Dorsolateral prefrontal cortex (tissue), 122 donors: ENCODE measurements at places on chromosomes 11 and 22.

DNA sequence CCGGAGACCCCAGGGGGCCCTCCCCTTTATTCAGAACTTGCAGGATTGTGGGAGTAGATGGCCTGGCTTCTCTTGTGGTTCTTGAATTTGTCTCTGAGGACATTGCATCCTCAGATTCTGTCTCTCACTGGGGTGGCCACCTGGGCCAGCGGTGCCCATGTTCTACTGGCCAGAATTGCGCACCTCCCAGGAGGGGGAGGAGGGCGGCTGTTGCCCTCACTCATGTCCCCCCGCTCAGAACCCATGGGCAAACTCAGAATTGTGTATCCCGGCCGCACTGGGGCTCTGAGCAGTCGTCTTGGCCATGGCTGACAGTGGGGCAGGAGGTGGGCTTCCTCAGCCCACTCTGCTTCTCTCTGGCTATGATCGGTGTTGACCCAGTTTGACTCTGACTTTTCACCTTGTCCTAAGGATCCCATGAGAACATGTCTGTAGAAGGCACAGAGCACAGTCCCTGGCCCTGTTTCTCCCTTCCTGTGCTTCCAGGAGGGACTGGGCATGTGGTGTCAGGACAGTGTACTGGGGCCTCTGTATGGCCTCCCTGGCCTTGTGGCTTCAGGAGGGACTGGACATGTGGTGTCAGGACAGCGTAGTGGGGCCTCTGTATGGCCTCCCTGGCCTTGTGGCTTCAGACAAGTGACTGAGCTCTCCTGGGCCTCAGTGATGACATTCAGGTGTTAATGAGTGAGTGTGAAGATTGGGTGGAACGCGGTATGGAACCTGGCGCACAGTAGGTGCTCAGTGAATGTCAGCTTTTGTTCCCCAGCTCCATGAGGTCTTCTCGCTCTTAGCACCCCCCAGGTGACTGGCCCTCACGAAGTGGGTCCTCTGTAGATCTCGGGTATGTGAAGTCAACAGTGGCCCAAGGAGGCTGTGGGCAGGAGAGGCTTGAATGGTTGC lies 99.3 kb downstream of the TBC1D22A start:
- DNase-seq, result no peak

DNA sequence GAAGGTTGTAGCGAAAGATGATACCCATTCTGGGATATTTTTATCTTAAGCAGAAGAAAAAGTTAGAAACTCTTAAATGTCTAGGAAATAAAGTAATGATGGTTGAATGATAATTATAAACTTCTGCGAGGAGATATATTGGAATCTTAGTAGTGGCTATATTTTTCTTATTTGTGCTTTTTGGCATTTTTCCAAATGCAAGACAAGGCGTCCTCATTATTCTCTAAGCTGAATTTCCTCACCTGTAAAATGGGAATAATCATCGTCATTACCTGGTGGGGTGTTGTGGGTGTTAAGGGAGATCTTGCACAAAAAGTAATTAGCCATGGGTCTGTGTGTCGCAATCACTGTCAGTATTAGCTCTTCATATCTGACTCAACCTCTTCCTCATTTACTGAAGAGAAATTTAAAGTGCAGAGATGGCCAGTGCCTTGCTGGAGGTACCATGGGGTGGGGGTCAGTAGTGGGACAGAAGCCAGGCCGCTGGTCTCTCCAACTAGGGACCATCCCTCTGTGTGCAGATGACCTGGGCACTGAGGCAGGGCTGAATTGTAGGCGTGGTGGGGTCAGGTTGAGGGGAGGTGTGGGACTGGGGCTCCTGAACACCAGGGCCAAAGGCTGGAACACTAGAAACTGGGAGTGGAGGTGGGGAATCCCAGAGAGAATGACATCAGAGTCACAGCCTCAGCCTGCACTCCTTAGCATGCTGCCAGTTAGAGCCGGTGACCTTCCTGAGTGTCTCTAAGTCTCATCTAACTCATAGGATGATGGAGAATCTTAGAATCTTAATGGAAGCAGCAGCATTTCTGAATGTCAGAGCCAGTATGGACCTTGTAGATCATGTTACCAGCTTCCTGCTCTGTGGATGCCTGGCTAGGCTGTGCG lies 4.1 kb downstream of the PITPNM1 start:
- no peak for DNase-seq

- no peak for DNase-seq
Observed at GRCh38 chr11:91124363-91124762, 901.5 kb upstream of the CHORDC1 start.

- no peak for DNase-seq
Observed at GRCh38 chr11:85680897-85681296, 5.1 kb downstream of the CCDC89 start.

DNA sequence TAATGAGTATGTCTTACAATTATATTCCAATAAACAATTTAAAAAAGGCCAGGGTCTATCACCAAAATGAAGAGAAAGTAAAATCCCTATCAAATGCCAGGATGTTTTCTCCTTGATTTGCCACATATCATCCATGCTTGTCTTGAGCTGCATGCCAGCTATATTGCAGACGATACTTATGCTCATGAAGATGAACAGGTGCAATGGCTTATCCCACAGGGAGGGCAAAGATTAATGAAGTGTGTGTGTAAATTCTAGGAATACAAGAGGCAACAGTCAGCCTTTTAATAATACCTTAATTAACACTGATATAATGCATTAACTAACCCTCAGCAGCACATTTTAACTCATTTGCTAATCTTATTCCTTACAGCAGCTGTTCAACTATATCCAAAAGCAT lies 850.5 kb downstream of the KCNA4 start:
- DNase-seq, result no peak

DNA sequence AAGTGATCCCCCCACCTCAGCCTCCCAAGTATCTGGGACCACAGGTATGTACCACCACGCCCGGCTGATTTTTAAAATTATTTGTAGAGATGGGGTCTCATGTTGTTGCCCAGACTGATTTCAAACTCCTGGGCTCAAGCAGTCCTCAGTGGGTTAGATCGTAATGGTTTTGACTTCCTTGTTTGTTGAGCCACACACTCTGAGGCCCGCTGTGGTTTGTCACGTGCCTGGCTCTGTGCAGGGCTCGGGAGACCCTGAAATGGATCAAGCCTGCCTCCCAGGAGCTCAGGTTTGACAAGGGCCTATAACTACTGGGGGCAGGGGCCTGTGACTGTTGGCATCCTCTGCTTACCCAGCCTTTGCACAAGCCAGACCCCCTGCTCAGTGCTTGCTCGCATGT lies 68.1 kb downstream of the MPPED1 start:
- no peak for DNase-seq

GRCh38 chr22:30830907-30831306 lies 136.2 kb downstream of the OSBP2 start:
- DNase-seq, result no peak

GRCh38 chr11:11312738-11313137 lies 40.3 kb downstream of the CSNK2A3 start:
- DNase-seq, result no peak

- DNase-seq, result no peak
Observed at GRCh38 chr11:1507381-1508140, 21.0 kb upstream of the MOB2 start.

- DNase-seq, result no peak
Observed at GRCh38 chr11:115625502-115625901, 121.3 kb upstream of the CADM1 start.

GRCh38 chr11:107683807-107684206 lies 28.0 kb downstream of the SLN start:
- DNase-seq, result no peak

DNA sequence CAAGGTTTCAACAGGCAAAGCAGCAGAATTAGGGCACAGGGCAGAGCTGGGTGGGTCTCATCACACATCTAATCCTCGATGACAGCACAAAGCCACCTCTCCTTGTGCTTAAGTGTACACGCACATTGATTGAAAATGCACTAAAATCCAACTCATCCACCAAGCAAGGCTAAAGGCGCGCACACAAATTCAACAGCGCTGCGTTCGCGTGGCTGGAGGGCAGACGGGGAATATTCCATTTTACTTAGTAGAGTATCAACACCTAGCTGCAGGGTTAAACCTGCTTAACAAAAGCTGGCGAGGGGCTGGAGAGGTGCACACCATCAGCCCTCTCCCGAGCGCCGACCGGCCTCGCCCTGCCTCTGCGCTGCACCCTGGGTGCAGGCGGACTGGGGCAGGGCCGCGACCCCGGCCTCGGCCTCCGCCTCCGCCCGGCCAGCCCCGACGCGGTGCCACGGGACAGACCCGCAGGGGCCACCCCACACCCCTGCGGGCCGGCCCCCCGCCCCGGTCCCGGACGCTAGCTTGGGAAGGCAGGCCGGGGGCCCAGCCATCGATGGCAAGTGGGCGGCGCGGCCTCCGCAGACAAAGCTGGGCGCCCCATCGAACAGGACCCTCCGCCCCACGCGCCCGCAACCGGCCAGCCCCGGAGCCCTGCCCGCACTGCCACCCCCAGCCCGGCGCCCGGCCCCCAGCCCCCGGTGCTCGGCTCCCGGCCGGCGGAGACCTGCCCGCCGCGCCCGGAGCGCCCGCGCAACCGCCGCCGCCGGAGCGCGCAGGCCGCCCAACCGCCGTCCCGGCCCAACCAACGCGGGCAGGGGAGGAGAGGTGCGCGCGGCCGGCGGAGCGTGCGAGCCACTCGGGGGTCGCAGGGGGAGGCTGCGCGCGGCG lies 929 bp downstream of the PRDM10 start:
- peak; percentile 34 for DNase-seq

GRCh38 chr11:102843489-102843888 lies at the start of gene MMP3:
TSS of gene MMP3 (minus strand) at chr11:102843609. CDS start at chr11:102843546, 63 bp downstream.
- no peak for DNase-seq

GRCh38 chr11:126740846-126741245 lies 259.7 kb downstream of the KIRREL3 start:
- DNase-seq, result no peak

GRCh38 chr22:38312261-38312800 lies 4.9 kb downstream of the CSNK1E start:
- no peak for DNase-seq

- DNase-seq, result no peak
Observed at GRCh38 chr11:32939046-32939445, 46.4 kb downstream of the QSER1 start.

DNA sequence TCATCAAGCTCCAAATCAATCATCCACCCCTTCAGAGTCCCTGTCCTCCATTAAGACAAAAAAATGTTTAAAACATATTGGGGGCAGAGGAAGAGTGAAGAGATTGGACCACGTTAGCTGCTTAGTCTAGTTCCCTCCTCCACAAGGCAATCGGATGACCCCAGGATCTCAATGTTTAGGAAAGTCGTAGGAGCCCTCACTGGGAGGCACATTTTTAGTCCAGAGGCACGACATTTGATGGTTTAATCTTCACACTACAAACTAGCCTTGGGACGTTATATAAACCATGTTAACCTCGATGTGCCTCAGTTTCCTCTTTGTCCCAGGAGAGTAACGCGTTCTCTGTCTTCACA lies 588 bp upstream of the FAT3 start:
- no peak for DNase-seq

DNA sequence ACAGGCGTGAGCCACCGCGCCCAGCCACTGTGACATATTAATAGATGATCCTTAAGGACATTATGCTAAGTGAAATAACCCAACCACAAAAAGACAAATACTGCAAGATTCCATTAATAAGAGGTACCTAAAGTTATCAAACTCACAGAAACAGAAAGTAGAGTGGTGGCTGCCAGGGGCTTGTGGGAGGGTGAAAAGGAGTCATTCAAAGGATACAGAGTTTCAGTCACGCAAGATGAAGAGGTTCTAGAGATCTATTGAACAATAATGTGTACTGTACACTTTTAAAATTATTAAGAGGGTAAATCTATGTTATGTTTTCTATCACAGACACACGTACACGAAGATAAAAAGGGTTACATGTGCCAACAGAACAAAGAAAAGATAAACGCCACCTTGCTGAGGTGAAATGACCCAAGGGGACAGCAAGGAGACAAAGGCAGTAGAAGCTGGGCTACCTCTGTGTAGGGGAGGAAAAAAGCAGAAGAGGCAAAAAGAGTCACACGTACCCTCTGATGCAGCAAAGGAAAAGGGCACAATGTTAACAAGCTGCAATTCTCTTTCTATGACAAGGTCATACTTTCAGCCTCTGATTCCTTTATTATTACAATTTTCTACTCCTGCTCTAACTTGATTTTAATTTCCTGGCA lies 65.3 kb downstream of the AMBRA1 start:
- no peak for DNase-seq

DNA sequence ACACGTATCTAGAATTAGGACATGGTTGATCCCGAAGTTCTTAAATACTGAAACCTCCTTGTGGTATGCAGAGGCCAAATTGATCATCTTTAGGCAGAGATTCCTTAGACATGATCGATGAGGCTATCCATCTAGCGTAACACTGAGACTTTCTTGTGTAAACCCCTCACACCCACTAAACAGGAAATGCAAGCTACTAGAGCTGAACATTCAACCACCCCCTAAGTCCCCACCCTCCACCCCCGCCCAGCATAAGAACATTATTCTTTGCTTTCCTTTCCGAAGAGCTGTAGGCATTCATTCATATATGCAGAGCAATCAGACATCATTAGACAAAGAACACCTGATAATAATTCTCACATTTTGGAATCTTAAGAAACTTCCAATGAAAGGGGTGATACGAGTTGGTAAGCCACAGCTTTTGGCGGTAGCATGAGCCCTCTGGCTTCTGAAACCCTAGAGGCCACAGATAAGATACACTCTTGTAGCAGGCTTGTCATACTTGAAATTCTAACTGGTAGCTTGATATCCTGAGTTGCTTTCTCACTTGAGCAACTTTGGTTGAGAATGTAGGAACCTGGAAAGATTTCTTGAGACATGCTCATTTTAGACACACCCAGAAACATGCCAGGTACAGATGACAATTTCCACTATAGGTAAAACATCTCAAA lies 42.2 kb downstream of the FLI1 start:
- no peak for DNase-seq

- DNase-seq, result peak; percentile 28
Observed at GRCh38 chr22:50011447-50012210, 936 bp downstream of the IL17REL start.

DNA sequence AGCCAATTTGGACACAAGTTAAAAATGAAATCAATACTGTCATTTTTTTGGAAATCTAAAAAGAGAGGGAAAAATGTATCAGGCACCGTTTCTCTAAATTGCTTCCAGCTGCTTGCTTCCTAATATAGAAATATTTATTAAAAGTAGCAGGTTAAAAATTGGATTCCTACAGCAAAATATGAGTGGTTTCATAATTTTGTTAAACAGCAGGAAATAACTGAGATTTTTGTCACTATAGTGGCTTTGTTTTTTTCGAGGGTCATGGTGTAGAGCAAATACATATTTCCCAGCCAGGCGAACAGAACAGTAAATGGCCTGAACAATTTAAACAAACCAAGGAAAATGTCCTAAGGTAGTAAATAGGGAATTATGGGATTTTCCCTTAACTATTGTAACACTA lies 159.7 kb downstream of the DDX10 start:
- no peak for DNase-seq

DNA sequence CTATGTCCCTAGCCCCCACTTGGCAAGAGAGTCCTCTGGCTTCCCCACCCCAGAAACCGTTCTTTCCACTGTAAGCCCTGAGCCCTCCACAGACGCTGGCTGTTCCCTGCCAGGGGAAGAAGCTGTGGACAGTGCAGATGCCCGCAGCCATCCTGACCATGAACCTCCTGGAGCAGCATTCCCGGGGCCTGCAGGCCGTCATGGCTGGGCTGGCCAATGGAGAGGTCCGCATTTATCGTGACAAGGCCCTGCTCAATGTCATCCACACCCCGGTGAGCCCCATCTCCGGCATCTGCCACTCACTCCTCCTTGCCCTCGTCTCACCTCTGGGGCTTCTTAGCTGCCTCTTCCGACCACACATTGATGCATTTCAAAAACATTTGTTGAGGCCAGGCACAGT lies 13.2 kb downstream of the BBS1 start:
- DNase-seq, result no peak

GRCh38 chr22:42680648-42681047 lies 31.5 kb upstream of the CYB5R3 start:
- no peak for DNase-seq
